ENCODE measurements at places on chromosomes 16 and 17.

- DNase-seq = peak; percentile 57
Observed at GRCh38 chr17:386141-386876, 33.7 kb upstream of the RPH3AL start.

DNA sequence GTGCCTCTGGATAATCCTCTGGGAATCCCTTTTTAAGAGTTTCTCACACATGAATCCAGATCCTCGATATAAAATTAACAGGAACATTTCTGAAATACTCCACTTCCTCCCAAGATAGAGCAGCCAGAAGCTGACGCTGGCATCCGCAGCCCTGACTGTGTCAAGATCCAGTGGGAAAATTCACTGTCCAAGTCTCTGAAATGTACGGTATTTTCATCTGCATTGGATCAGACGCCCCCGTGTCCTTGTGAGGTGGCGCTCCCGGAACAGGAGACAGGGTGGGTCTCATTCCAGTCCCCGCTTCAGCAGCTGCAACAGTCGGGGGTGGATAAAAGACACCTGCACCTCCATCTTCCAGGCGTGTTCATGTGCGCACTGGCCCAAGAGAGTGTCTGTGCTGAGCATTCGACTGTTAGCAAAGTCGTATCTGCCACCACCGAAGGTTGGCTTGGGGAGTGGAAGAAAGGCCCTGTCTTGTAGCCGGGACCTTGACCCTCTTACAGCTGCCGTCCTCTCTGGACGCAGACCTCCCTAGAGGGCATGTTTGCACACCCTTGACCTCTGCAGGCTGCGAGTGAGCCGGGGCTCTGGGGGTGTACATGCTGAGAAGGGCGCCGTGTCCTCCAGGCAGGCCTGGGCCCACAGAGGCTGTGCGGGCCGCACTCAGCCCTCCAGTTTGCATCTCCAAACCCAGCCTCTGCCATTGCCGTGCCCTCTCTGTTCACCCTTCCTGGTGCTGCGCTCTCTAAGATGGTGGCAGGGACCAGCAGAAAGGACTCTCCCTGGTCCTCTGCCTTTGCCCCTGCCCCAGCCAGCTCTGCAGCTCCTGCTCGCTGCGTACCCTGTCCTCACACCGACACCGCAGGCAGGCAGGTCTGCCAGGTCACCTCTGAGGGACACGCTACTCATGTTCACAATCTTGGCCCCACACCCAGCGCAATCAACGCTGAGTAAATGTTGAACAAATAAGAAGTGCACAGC is 72.0 kb upstream of the CHMP6 start:
- DNase-seq = no peak

GRCh38 chr16:59170099-59170712 is 436.1 kb upstream of the GOT2 start:
- DNase-seq = peak; percentile 20

DNA sequence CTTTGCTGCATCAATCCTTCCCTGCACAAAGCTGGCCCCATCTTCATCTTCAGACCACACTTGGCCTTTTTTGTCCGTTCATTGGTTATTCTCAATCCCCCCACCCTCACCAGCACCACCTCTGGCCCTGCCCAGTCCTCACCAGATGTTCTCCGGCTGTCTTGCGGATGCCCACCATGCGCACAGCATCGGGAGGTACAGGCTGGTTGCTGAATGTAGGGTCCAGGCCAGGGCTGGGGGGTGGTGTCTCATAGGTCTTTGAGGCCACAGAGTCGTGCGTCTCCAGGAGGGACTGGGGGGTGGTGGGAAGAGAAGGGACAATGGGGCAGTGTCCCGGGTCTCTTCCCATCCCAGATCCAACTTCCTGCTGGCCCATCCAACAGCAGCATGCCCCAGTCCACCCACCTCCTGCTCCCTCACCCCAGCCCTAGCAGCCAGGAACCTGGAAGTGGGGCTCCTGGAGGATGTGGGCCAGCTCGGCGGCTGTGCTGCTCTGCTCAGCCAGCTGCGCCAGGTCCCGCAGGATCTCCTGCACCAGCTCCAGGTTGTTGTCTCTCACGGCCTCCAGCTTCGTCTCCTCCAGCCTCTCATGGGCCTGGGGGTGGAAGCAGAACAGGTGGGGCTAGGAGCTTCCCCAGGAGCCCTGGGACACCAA is 24.4 kb downstream of the MPP2 start:
- no peak for DNase-seq

Data from SW480 (cell line).